Thymus (tissue), 14 donors: ENCODE measurements at places on chromosomes 3 and 15. TPM values are rescaled to one million over a fixed set of nuclear protein-coding genes. Genes with fewer than 3 reads are reported as not detected.

Gene IL12A
- polyA plus RNA-seq, result 2.9 TPM

Gene ZCWPW2
- 1.4 TPM for polyA plus RNA-seq

Gene ARGFX
- polyA plus RNA-seq, result 0.05 TPM

Gene SLC51A
- polyA plus RNA-seq, result 2.1 TPM

Gene ITIH1
- 3.4 TPM for polyA plus RNA-seq

Gene SCN11A
- 0.59 TPM for polyA plus RNA-seq

Gene SLC12A8
- polyA plus RNA-seq, result 0.80 TPM

Gene WDR76
- 3.5 TPM for polyA plus RNA-seq

Gene FBXO40
- polyA plus RNA-seq, result 0.02 TPM

Gene FANCD2OS
- 0.18 TPM for polyA plus RNA-seq

DNA sequence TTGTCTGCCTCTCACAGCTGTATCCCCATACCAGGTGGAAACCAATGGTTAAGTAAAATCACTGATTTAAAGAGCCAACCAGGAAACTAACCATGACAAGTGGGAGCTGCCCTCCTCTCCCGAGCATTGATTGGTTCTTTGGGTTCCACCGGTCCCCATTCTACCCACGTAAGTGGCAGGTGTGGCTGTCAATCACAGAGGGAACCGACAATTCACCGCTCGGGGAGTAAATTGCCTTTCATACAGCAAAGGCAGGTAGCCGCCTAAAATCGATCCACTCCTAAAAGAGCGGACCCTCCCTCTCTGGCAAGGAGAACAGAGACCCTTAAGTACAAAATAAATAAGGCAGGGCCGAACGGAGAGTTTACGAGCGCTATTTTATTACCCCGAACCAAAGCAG lies 1.2 kb downstream of the ERC2 start:
- peaks cover 51% of the 10 kb centered on the region for H3K27me3 ChIP-seq
- H3K27ac ChIP-seq, result no peak overlapping the region
- H3K36me3 ChIP-seq, result no peaks in the 10 kb centered on the region

- no peaks in the 10 kb centered on the region for H3K36me3 ChIP-seq
- H3K4me3 ChIP-seq, result no peak overlapping the region
- H3K4me1 ChIP-seq, result no peaks in the 10 kb centered on the region
- no peak overlapping the region for H3K27ac ChIP-seq
- no peaks in the 10 kb centered on the region for H3K27me3 ChIP-seq
These were observed 16.9 kb upstream of the LACTB start for GRCh38 chr15:63104727-63105126.

- H3K36me3 ChIP-seq, result no peaks in the 10 kb centered on the region
- no peak for DNase-seq
- no peak overlapping the region for H3K4me3 ChIP-seq
These were observed 116.8 kb upstream of the UBE2E2 start for GRCh38 chr3:23086331-23086730.

GRCh38 chr15:99546441-99547100 lies 19.2 kb upstream of the MEF2A start:
- H3K27me3 ChIP-seq, result no peaks in the 10 kb centered on the region
- H3K27ac ChIP-seq, result no peak overlapping the region
- no peak for DNase-seq

- no peak overlapping the region for H3K4me3 ChIP-seq
- no peak overlapping the region for H3K27ac ChIP-seq
- no peaks in the 10 kb centered on the region for H3K4me1 ChIP-seq
- H3K36me3 ChIP-seq, result no peaks in the 10 kb centered on the region
- H3K27me3 ChIP-seq, result no peaks in the 10 kb centered on the region
These were observed 22.1 kb downstream of the CNTN3 start for GRCh38 chr3:74592359-74592758.

GRCh38 chr3:15656342-15656741 lies 54.8 kb downstream of the BTD start:
- peaks cover 13% of the 10 kb centered on the region for H3K27me3 ChIP-seq
- H3K27ac ChIP-seq, result no peak overlapping the region
- no peaks in the 10 kb centered on the region for H3K36me3 ChIP-seq

GRCh38 chr3:130662501-130662996 lies 84.1 kb downstream of the PIK3R4 start:
- H3K36me3 ChIP-seq, result no peaks in the 10 kb centered on the region
- H3K27me3 ChIP-seq, result no peaks in the 10 kb centered on the region
- H3K4me1 ChIP-seq, result no peaks in the 10 kb centered on the region
- no peak for DNase-seq

DNA sequence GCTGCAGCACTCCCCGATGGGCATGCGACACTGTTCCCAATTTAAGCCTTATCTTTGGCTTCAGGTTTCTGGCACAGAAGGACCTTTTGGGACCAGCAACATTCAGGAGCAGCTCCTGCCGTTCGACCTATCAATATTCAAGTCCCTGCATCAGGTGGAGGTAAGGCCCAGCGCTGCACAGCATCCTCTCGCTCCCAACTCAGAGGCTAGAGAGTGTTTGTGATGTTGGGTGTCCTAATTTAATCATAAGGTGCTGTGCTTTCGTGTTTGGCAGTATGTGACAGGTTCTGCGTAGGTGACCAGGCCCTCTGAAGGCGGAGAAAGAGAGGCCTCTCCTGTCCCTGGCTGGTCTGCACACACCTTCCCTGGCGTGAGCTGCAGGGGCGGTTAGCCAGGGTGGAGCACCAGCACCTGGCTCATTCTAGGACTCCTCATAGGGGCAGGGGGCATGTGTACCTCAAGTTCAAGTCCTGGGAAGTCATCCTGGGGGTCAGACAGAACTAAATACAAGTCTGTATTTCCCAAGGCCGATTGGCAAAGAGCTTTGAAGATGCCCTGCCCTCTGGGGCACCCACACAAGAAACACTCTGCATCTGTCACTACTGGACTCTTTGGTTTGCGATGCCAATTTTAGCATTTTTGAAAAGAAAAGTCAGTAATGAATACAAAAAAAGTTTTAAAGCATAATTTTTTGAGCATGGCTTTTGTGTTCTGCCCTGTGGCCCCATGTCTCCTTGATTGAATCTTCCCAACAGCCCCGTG lies 17.0 kb downstream of the NISCH start:
- no peak overlapping the region for H3K4me3 ChIP-seq
- no peaks in the 10 kb centered on the region for H3K27me3 ChIP-seq
- peaks cover 4% of the 10 kb centered on the region for H3K4me1 ChIP-seq
- peaks cover 75% of the 10 kb centered on the region for H3K36me3 ChIP-seq
- no peak overlapping the region for H3K27ac ChIP-seq

GRCh38 chr3:191790934-191791333 lies 330.0 kb downstream of the PYDC2 start:
- no peaks in the 10 kb centered on the region for H3K27me3 ChIP-seq
- no peaks in the 10 kb centered on the region for H3K4me1 ChIP-seq
- no peaks in the 10 kb centered on the region for H3K36me3 ChIP-seq
- no peak overlapping the region for H3K4me3 ChIP-seq

- H3K4me3 ChIP-seq, result no peak overlapping the region
- H3K27ac ChIP-seq, result no peak overlapping the region
- H3K36me3 ChIP-seq, result no peaks in the 10 kb centered on the region
- DNase-seq, result no peak
These were observed 49.4 kb upstream of the SPTSSB start for GRCh38 chr3:161420746-161421145.

- H3K36me3 ChIP-seq, result no peaks in the 10 kb centered on the region
- no peak overlapping the region for H3K4me3 ChIP-seq
- no peak overlapping the region for H3K27ac ChIP-seq
These were observed 77.7 kb downstream of the OCA2 start for GRCh38 chr15:28021281-28022039.

GRCh38 chr3:128482666-128483656 lies 10.0 kb downstream of the GATA2 start:
- no peak overlapping the region for H3K4me3 ChIP-seq
- H3K27ac ChIP-seq, result no peak overlapping the region
- H3K4me1 ChIP-seq, result peaks cover 4% of the 10 kb centered on the region
- peaks cover 62% of the 10 kb centered on the region for H3K27me3 ChIP-seq

- no peaks in the 10 kb centered on the region for H3K27me3 ChIP-seq
- no peak for DNase-seq
- no peak overlapping the region for H3K4me3 ChIP-seq
- H3K36me3 ChIP-seq, result no peaks in the 10 kb centered on the region
These were observed 19.2 kb downstream of the GYG1 start for GRCh38 chr3:149010504-149010951.

- no peaks in the 10 kb centered on the region for H3K36me3 ChIP-seq
- no peak overlapping the region for H3K4me3 ChIP-seq
- DNase-seq, result no peak
- H3K27me3 ChIP-seq, result no peaks in the 10 kb centered on the region
- no peak overlapping the region for H3K27ac ChIP-seq
- peaks cover 46% of the 10 kb centered on the region for H3K4me1 ChIP-seq
These were observed 18.5 kb downstream of the IGF1R start for GRCh38 chr15:98666841-98667240.

DNA sequence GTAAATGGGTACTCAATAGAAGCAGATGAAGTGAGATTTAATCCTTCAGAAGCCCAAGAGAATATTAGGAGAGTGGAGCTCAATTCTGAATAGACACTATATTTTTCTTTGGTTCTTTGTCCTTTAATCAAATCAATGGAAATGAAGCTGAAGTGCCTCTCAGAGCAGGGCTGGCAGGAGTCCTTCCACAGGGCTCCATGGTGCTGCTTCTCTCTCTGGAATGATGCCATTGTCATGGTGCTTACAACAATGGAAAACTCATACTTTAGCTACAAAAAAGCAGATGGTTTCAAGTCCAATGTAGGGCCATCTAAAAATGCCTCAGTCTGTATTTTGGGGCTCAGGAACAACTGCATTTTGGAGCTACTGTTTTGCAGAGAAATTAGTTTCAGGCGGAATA lies 125.1 kb downstream of the SNRK start:
- peaks cover 3% of the 10 kb centered on the region for H3K4me1 ChIP-seq
- H3K27ac ChIP-seq, result no peak overlapping the region
- H3K36me3 ChIP-seq, result no peaks in the 10 kb centered on the region
- no peaks in the 10 kb centered on the region for H3K27me3 ChIP-seq

GRCh38 chr15:41028853-41029252 lies 75.6 kb downstream of the CHAC1 start:
- H3K36me3 ChIP-seq, result peaks cover 14% of the 10 kb centered on the region
- no peak for DNase-seq
- no peak overlapping the region for H3K4me3 ChIP-seq
- no peaks in the 10 kb centered on the region for H3K27me3 ChIP-seq
- H3K27ac ChIP-seq, result no peak overlapping the region

- H3K36me3 ChIP-seq, result no peaks in the 10 kb centered on the region
- H3K4me1 ChIP-seq, result peaks cover 31% of the 10 kb centered on the region
- no peak overlapping the region for H3K27ac ChIP-seq
- DNase-seq, result no peak
- H3K4me3 ChIP-seq, result no peak overlapping the region
- no peaks in the 10 kb centered on the region for H3K27me3 ChIP-seq
These were observed 2.3 kb upstream of the IDH2 start for GRCh38 chr15:90104551-90104950.

GRCh38 chr3:173615661-173616060 lies 218.1 kb downstream of the NLGN1 start:
- no peak overlapping the region for H3K4me3 ChIP-seq
- DNase-seq, result no peak
- no peaks in the 10 kb centered on the region for H3K36me3 ChIP-seq
- H3K27ac ChIP-seq, result no peak overlapping the region
- no peaks in the 10 kb centered on the region for H3K27me3 ChIP-seq
- H3K4me1 ChIP-seq, result peaks cover 7% of the 10 kb centered on the region

- no peak overlapping the region for H3K4me3 ChIP-seq
- no peaks in the 10 kb centered on the region for H3K4me1 ChIP-seq
- DNase-seq, result no peak
- H3K27me3 ChIP-seq, result no peaks in the 10 kb centered on the region
- no peak overlapping the region for H3K27ac ChIP-seq
These were observed 12.0 kb downstream of the EFCAB12 start for GRCh38 chr3:129416415-129416814.
